ENCODE measurements at places on chromosomes 7 and 10.

GRCh38 chr7:2515424-2516193, 4.0 kb upstream of the LFNG start:
- DNase-seq = no peak

GRCh38 chr7:80275192-80275605, 140.6 kb downstream of the GNAI1 start:
- DNase-seq = no peak

- DNase-seq = no peak
These were observed 16.9 kb upstream of the KNDC1 start for GRCh38 chr10:133143200-133143533.

- DNase-seq = no peak
These were observed 62.9 kb upstream of the MNX1 start for GRCh38 chr7:157073335-157073734.

DNA sequence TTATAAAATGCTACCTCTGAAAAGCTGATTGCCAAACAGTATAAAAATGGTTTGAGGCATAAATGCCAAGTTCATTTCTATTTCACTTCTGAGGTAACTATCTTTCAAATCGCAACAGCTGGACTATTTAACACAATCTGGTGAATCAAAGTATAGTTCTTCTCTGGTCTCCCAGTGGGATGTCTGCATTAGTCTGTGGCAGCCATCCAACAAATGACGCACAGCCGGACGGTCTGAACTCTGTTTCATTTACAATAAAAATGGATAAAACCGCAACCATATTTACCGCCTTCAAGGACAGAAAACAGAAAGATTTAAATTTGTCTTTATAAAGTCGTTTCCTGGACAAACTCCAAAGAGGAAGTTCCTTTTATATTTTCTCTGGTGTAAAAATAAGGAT, 41.9 kb downstream of the ENO4 start:
- DNase-seq = no peak

DNA sequence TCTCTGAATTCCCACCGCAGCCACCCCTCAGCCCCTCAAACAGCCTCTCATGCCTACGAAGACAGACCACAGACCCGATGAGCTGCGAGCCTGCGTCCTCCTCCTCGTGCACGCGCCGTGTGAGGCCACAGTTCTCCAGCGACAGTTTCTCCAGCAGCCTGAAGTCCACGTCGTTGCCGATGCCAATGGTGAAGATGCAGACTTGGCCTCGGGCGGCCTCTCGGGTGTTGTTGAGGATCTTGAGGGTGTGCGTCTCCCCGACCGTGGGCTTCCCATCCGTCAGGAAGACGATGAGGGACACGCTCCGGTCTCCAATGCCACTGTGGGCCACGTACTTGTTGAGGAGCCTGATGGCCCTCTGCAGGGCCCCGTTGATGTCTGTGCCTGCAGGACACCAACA, 87.1 kb downstream of the ITIH5 start:
- DNase-seq = no peak

- DNase-seq = no peak
These were observed 777.4 kb downstream of the SORCS1 start for GRCh38 chr10:106387063-106387462.

DNA sequence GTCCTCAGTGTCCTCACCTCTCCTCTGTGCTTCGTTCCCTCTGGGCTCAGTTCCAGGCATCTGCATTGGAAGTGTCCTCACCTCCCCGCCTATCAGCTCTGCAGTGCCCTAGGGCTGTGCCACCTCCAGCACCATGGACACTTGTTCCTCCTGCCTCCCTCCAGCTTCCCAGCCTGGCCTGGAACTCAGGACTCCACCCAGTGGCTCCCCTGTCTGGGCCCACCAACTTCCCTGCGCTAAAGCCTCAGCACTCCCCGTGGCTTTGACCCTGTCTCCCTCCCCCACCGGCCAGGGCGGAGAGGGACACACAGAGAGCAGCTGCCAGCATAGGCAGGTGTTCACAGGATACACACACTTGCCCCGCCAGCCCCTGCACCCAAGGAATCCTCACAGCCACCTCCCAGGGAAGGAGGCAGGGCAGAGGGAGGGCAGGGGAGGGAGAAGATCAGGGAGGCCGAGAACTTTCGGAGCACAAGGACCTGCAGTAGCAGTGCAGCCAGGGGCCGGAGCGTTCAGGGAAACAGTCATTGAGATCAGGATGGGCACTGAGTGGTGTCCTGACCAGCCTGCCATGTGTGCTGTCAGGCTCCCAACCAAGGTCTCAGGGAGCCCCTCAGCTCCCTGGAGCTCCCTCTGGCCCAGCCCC, 31.3 kb downstream of the ANXA8 start:
- DNase-seq = no peak

DNA sequence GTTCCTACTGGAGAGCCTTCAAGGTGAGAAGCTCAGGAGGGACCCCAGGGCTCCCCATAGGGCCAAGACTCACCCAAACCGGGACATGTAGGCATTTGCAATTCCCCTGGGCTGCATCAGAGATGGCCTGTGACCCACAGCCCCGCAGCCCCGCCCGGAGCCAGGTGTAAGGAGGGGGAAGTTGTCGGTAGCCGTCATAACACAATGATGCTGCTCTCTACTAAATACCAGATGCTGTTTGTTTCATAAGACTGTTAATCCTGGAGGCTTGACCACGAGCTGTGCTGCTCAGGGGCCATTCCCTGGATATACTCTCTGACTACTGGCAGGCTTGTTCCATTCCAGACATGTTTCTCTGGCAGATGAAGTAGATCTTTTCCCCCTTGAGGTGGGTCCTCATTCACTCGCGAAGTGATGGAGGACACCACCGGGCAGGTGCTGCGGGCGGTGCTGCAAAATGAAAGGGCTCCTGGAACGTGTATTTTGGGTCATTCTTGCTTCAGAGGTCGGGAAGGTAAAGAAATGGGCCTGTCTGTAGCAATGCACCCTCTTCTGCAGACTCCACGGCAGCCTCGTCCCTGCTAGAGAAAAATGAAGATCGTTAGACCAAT, 61.1 kb downstream of the MKI67 start:
- no peak for DNase-seq

DNA sequence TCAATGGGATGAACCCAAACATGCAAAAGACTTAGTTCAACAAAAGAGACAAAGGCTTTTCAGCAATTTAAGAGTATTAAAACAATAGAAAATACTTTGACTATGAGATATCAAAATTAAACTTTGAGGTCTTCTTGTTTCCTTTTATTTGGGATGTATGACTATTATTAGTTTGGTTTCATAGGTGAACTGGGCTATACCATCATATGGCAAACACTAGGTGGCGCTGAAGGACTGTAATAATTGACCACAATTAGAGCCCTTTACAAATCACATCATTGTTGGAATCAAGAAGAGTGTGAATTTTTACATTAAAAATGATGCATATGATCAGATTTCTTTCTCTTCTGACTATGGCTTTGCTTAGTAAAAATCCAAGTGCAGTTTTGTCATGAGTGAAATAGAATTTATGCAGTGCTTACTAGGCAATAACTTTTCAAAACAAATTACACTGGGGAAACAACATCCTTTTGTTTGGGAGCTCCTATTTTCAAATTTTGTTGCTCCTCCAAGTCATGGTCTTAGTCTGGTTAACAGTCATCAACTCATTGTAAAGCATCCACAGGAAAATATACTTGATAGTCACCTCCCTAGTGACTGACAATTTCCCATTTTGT, 14.7 kb upstream of the NXPH1 start:
- peak; percentile 20 for DNase-seq

GRCh38 chr10:51510231-51510630, 189.2 kb downstream of the CSTF2T start:
- no peak for DNase-seq

GRCh38 chr10:16231176-16231575, 205.6 kb upstream of the PTER start:
- no peak for DNase-seq

DNA sequence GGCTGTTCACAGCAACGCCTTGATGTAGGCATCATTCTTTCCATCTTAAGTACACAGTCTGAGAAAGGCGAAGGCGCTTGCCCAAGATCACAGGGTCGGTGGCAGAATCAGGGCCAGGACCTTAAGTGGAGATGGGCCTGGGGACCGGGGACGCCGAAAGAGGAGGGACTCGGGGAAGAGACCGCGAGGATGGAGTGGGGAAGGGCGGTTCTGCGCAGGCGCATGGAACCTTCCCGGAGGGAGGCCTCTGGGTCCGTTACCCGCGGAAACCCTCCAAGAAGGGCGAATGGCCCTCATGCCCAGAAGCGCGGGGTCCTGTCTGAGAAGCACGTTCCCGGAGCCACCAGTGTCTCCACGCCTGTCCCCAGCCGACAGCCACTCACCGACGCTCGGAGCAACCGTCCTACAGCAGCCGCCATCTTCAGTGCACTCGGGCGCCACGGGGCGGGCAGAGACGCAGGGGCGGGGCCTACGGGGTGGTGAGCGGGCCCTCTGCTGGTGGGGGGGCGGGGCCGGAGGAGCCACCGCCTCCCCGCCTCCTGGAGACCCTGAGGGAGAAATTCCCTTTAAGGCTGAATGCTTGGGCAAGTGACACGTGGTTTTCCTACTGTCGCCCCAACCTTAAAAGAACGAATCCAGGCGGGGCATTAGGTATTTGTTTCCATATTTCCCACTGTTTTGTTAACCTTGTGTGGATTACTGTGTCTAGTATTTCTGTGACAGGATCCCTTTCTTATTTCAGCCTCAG, at the start of gene PRDX3:
Gene PRDX3 (minus strand): TSS at position 441 of the 748 bp plus-strand sequence. CDS start 22 bp downstream, at position 419.
- no peak for DNase-seq

- DNase-seq = no peak
These were observed 2.2 kb downstream of the ARHGAP21 start for GRCh38 chr10:24721229-24722106.

- no peak for DNase-seq
These were observed 25.5 kb upstream of the C10orf67 start for GRCh38 chr10:23370106-23370505.

DNA sequence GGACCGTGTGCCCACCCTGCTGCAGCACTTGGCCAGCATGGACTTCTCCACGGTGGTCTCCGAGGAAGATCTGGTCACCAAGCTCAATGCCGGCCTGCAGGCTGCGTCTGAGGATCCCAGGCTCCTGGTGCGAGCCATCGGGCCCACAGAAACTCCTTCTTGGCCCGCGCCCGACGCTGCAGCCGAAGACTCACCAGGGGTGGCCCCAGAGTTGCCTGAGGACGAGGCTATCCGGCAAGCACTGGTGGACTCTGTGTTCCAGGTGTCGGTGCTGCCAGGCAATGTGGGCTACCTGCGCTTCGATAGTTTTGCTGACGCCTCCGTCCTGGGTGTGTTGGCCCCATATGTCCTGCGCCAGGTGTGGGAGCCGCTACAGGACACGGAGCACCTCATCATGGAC, 1.4 kb downstream of the RBP3 start:
- no peak for DNase-seq

GRCh38 chr7:1368682-1369571, 90.3 kb downstream of the MICALL2 start:
- no peak for DNase-seq

DNA sequence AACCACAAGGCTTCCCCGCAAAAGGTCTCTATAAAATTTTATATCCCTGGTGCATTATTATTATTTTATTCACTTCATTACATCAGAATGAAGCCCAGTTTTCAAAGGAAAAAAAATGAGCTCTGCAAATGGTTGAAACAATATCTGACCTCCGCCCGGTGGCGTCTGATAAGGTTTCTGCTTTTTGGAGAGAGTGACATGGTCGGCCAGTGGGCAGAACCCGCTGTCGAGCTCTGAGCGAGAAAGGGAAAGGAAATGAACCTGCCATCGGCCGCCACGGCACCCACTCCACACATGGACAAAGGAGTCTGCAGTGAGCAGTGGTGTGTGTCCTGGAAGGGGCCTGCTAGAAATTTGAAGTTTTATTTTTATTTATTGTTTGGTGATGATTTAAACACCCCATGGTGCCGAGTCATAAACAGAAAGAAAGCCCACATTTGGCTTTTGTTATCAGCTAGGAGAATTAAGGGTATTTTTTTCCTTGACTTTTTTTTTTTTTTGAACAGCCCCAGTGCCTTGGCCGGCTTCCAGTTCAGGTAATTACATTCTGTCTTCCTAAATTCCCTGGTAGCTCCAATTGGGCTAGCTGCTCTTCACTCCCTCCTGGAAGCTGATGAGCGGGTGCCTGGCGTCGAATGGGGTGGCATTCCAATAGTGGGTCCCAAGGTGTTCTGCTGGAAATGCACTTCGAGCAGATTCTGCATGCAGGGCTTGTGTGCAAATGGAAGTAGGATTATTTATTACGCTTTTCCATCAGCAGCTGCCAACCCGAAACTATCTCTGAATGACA, 149.4 kb upstream of the MKI67 start:
- DNase-seq = no peak

GRCh38 chr10:97066877-97067555, 118.7 kb downstream of the SLIT1 start:
- DNase-seq = no peak

GRCh38 chr7:154892459-154892858, 110.5 kb downstream of the PAXIP1 start:
- DNase-seq = no peak

DNA sequence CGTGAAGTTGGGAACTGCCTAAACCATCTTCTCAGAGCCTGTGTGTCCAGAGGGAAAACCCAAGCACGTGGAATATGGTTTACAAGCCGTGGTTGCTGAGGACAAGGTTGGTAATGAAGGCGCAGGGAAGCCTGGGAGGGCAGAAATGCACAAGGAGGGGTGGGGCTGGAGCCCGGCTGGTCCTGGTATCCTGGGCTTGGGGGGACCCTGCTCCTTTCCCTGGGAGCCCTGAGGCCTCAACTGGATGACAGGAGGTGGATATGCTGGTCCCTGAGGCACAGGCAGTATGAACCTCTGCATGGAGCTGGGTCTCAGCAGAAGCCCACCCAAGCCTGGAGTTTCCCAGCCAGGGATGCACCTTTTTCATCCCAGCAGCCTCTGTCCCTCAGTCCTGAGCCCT, 80.3 kb upstream of the RET start:
- no peak for DNase-seq

- no peak for DNase-seq
These were observed 275.8 kb downstream of the CACNA2D1 start for GRCh38 chr7:82167558-82168314.

DNA sequence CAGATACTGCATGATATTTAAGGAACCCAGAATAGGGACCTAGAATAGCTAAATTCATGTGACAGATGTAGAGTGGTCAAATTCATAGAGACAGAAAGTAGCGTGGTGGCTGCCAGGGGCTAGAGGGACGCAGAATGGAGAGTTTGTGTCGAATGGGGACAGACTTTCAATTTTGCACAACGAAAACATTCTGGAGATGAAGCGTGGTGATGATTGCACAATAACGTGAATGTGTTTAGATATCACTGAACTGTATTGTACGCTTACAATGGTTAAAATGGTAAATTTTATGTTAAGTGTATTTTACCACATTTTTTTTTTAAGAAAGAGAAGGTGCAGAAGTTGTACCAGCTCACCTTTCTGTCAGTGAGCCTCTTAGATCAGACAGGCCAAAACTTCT, 137.8 kb upstream of the TNS3 start:
- DNase-seq = no peak

GRCh38 chr10:85145966-85146365, 817.6 kb downstream of the CCSER2 start:
- no peak for DNase-seq

- peak; percentile 29 for DNase-seq
These were observed 220.3 kb downstream of the PHTF2 start for GRCh38 chr7:78018641-78019446.

Data from epithelial cell of proximal tubule (primary cell).